Vagina (tissue), 2 donors: ENCODE measurements at places on chromosomes 2 and 18. TPM values are rescaled to one million over a fixed set of nuclear protein-coding genes. Genes with fewer than 3 reads are reported as not detected.

INPP5D gene
- 33.4 TPM for total RNA-seq

DNA sequence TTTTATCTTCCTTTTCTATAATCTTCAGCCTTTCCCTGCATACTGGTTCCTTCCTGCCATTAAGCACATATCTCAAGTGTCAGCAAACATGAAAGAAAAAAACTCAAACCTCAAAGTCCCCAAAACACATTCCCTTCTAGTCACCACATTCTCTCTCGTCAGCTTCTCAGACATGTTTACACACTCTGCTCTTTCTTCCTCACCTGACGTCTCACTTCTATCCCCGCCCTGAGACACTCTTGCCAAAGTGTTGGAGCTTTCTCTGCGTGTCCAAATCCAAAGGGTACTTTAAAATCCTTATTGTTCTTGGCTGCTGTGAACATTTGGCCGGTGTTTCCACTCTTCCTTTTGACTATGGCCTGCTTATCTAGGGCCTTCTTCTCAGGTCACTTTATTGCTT lies 47.9 kb downstream of the SOX11 start:
- DNase-seq, result no peak

AQP4 gene
- 0.49 TPM for total RNA-seq

DNA sequence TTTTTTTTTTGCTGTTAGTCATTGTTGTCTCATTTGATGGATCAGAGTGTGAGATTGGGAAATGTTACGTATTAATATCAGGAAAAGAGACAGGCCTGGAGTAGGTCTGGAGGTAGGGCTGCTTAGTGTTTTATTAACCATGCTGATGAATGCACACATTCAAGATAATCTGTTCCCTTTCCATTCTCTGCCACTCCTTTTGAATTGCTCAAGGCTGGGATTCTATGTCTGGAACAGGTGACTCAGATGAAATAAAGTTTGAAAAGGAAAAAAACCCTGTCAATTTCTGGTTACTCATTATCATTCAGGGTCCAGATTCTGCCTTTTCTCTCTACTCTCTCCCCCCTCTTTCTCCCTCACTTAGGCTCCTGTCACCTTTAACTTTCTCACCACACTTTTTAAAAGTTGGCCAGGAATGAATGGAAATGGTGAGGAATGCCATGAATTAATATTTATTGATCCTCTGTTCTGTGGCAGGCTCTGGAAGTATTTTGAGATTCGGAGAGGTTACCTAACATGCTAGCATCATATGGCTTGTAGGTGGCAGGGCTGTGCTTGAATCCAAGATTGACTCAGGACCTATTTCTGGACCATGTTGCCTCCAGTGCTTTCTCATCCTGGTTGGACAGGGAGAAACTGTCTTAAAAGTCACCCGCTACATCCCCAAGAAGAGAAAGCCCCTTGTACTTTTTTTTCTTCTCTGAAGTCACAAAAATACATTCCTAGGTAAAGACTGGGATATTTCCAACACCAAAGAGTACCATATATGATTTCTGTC lies 40.2 kb downstream of the MAP4K4 start:
- DNase-seq, result no peak

GRCh38 chr2:201969938-201970785 lies 63.5 kb upstream of the FZD7 start:
- no peak for DNase-seq

GRCh38 chr2:167758292-167758691 lies 489.1 kb downstream of the STK39 start:
- DNase-seq, result no peak

ALKAL2 gene
- 17.4 TPM for total RNA-seq

- DNase-seq, result no peak
Observed at GRCh38 chr2:64635976-64636911, 17.5 kb downstream of the SERTAD2 start.

GAD1 gene
- not detected for total RNA-seq

GRP gene
- total RNA-seq, result not detected

WDCP gene
- 5.2 TPM for total RNA-seq

DNA sequence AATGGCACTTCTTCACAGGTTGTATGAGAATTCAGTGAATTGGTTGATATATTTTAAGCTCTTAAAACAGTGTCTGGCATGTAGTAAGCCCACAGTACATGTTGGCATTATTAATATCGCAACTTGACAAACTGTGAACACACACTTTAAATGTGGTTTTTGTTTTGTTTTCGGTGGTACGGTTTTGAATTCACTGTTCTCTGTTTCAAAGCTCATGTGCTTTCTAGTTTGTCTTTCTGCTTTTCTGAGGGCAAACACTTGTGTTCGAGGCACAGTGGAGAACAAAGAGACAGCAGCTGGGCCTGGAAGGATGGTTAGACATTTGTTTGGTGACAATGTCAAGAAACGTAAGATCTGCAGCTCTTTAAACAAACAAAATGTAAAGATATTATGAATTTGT lies 276.5 kb upstream of the MC4R start:
- no peak for DNase-seq

SGO2 gene
- 1.7 TPM for total RNA-seq

STAT4 gene
- total RNA-seq, result 9.1 TPM

DNA sequence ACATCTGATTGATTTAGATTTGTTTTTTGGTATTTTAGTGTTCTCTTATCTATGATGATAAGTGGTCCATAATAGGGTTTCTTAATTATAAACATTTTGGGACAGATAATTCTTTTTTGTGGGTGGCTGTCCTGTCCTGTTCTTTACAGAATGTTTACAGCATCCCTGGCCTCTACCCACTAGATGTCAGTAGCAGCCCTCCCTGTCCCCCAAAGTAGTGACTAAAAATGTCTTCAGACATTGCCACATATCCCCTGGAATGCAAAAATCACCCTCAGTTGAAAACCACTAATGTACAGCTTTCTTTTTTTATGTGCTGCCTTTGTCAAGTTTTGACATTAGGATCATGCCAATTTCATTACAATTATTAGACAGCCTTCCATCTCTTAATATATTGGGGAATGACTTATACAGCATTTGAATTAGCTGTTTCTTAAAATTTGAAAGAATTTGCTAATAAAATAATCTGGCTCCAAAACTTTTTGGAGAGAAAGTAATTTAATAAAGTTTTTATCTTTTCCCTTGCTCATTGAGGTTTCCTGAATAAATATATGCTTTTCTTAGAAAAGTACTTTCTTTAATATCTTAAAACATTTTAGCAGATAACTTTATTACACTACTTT lies 19.5 kb downstream of the WIPF1 start:
- DNase-seq, result no peak

DAW1 gene
- total RNA-seq, result not detected

BOLL gene
- total RNA-seq, result not detected

APCDD1 gene
- total RNA-seq, result 110 TPM
